Common myeloid progenitor, CD34-positive (primary cell): ENCODE measurements at places on chromosomes 1 and 21.
A peak's percentile ranks its signal among the peaks of the same experiment; 100 is the strongest.

DNA sequence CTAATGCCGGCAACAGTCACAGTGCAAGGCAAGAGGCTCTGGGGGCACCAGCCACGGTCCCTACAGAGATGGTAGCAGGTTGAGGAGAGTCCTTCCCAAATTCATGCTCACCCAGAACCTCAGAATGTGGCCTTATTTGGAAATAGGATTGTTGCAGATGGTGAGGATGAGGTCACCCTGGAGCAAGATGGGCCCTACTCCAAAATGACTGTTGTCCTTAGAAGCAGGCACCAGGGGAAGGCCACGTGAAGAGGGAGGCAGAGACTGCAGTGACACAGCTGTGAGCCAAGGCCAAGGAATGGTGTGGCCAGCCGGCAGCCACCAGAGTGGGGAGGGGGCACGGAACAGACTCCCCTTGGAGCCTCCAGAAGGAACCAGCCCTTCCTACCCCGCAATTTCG is 70.8 kb upstream of the CLDN14 start:
- no peak for DNase-seq

GRCh38 chr1:109890115-109890953 is 20.3 kb upstream of the CSF1 start:
- no peak for DNase-seq

GRCh38 chr1:23497777-23498439 is 13.9 kb upstream of the ASAP3 start:
- no peak for DNase-seq

- no peak for DNase-seq
Observed at GRCh38 chr21:44306936-44307704, 7.3 kb downstream of the PFKL start.

GRCh38 chr1:171220581-171221054 is 27.7 kb upstream of the FMO1 start:
- DNase-seq, result no peak

- DNase-seq, result no peak
Observed at GRCh38 chr1:174049514-174049913, 27.4 kb upstream of the RC3H1 start.

DNA sequence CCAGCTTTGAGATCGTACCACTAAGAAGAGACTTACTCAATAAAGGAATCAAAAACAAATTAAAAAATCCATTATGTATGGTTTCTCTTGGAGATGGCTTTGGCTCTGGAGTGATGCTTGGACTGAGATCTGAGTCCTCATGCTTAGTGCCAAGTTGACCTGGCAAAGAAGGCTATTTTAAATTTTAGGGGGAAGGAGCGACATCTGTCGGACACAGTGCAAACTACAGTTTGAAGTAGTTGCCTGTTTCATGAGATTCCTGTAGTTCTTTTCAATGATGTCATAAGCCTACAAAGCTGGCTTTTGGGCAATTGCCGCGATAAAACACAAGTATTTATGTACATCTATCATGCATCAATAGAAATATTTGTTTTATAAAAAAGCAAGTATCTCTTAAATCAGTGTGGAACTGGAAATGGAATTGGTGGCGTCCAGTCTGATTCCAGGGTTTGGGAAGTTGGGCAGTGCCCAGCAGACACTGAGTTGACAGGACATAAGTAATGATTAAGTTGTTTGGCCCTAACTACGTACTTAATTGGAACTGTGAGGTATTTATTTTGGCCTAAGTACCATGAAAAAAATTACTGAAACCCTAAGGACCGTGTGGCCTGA is 50.0 kb downstream of the TBCE start:
- DNase-seq, result peak; percentile 74

- no peak for DNase-seq
Observed at GRCh38 chr1:94797291-94797690, 22.9 kb upstream of the SLC44A3 start.

GRCh38 chr1:98797506-98797905 is 136.0 kb downstream of the SNX7 start:
- DNase-seq, result peak; percentile 48

- DNase-seq, result no peak
Observed at GRCh38 chr1:211529453-211529852, 37.5 kb upstream of the RD3 start.

- no peak for DNase-seq
Observed at GRCh38 chr1:108695535-108695934, 3.4 kb downstream of the PRPF38B start.

DNA sequence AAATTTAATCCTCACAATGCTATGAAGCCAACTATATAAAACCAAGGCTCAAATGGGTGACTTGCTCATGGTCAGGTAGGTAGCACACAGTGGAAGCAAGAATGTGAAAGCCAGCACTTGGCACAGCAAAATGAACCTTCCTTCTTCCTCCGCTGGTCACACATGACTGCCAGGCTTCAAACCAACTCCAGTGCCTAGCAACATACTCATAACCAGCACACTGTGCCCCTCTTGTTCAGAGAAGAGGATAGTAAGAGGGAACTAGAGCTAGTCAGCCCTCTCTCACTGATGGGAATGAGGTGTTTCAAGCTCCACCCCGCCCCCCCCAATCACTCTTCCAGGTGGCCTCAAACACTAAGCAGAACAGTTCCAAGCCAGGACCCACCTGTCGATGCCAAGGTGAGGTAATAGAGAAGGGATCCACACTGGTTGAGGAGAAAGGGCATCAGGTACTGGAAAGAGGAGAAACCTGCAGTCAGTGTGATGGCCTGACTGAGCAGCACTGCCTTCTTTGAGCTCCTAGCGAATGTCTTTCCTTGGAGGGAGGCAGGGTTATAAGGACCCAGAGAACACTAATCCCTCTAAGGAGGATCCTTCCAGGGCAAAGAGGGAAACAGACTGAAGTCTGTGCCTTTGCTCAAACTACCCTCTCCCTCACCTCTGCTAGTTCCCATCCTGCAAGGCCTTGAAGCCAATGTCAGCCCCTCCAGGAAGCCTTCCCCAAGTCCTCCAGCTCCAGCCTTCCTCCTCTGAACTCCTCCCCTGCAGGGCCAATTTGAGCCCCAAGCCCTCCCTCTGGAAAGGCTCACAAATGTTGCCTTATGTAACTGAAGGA is 1.2 kb downstream of the TMEM234 start:
- DNase-seq, result no peak

DNA sequence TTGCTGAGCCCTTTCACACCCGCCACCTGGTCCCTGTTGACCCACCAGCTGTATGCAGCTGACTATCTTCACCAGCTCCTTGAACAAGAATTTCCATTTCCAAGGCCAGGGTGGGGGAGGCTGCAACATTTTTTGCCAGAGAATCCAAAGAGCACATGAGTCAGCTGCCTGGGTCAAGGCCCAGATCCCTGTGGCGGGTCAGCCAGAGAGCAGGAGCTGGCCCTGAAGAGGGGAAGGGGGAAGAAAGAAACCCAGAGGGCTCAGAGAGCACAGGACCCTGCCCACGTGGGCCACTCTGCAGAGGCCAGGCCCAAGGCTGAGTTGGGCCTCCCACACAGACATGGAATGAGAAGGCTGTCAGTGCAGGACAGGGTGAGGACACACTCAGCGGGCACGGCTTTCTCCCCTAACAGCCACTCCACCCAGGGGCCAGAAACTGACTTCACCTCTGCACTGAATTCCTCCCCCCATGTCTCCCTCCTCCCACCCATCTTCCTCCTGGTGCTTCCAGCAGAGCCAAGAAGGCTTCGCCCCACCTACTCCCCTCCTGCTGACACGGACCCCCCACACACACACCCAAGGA is 28.9 kb downstream of the S100A6 start:
- no peak for DNase-seq
